ENCODE measurements at places on chromosomes 2 and 18.

DNA sequence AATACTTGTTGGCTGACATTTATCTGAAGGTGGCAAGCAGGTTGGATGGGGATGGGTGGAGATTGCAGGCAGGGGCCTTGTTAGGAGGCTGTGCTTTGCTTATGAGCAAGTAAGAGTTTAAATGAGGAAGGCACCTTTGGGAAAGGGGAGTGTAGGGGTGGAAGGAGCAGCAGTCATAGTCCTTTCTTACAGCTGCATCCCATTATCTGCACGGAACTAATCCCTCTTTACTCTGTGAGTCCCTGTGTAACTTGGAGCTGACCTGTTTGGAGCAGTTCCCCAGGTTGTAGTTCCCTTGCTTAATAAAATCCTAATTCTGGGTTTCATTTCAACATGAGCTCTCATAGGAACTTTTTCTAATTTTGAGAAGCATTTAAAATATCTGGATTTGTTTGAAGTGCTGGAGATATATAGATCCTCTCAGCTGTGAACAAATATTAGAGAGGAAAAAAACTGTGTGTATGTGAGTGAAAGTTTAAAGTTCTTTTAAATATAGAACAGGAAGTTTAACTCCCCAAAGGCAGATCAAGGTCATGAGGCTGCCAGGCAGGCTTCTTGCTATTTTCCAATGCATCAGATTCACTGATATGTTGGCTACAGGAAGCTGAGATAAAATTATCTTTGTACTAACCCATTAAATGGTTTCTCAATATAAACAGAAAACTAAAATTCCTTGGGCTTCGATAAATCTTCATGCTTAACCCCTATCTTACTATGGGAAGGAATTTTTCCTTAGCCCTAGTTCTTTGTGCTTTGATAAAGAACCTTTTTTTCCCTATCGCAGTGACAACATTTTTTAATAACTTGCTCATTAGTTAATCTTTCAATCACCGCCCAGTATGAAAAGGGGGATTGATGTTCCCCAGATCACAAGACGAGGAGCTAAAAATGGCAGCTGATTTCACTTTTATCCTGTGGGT lies 104.6 kb upstream of the EML6 start:
- no peak for DNase-seq

DNA sequence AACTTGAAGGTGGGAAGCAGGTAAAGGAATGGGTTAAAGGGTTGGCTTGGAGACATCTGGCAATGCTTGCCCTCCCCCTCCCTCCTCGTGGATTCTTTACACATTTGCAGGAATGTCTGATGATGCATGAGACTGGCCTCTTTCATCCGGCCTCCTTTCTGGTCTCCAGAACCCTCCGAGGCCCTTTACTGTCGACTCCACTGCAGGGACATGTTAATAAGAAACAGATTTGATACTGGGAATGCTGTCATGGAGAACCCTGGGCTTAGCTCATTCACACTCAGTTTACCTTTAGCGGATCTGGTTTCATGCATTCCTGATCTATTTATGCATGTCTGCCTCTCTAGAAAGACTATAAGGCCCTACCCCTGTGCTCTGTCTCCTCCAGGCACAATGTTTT lies 238.7 kb downstream of the TGIF1 start:
- no peak for DNase-seq

GRCh38 chr2:175726223-175726622 lies 275.8 kb downstream of the LNPK start:
- DNase-seq: no peak

- DNase-seq: no peak
These were observed 237.1 kb downstream of the GPD2 start for GRCh38 chr2:156673333-156673615.

- DNase-seq: peak; percentile 60
These were observed 101.8 kb downstream of the TRABD2A start for GRCh38 chr2:84778911-84779690.

DNA sequence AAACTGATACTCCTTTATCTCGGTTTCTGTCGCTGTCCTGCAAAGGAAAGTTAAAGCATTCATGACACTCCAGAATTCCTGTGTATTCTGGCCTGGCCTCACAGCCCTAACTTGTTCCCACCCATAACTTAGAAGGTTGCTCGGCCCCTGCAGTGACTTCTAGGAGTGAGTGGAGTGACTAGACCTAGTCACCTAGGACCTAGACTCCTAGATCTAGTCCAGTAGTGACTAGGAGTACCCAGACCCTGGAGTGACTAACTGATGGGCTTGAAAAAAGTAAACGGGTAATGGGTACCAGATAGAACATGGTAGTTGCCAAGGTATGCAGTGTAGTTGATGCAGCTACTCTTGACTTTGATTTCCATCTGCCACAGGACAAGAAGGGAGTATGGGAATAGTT lies 181.8 kb downstream of the MYO1B start:
- no peak for DNase-seq

DNA sequence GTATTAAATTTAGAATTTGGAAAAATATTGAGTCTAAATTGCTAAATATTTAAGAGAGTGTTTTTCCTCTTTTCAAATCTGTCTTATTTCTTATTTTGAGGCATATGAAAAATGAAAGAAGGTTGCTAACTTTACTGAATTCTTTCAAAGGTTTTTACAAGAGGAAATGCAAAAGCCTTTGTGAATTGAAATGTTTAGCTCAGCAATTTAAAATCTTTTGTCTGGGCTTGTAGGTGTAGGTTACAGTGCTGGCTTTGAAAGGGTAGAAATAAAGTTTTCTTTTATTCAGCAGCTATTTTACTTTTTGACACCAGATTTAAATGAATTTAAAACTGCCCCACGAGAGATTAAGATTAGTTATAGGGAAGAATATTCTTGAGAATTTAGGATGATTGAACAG lies 192.0 kb downstream of the CDH7 start:
- DNase-seq: no peak

DNA sequence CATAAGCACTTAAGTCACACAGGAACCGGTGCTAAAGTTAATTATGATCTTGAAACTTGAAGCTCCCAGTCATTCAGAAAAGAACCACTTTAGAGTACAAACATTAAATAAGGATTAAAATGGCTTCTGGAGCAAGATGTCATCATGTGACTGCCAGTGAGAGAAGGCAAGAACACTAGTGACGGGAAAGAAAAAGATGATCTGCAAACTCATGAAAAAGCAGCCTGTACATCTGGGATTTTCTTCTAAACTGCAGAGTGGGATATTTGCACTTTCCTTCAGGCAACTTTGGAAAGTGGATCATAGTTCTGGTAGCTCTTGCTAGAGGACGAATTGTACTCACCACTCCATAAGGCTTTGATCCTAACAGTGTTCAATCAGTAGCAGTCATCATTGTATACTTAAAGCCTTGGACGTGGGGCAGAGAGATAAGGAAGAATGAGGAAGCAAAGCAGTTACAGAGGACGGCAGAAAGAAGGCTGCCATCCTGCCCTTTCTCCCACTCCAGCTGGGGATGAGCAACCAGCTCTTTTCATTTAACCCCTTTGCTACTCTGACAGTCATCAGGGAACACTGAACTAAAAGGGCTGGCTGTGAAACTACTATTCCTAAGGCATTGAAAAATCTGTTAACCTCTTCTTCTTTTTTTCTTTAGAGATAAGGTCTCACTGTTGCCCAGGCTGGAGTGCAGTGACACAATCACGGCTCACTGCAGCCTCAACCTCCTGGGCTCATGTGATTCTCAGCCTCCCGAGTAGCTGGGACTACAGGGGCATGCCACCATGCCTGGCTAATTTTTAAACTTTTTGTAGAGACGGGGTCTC lies 18.1 kb downstream of the ABHD3 start:
- DNase-seq: no peak

Measured in Karpas-422 (cell line).